ENCODE measurements at places on chromosomes 2 and 18.

GRCh38 chr2:29050591-29050990, 23.7 kb downstream of the PCARE start:
- DNase-seq, result no peak

GRCh38 chr2:10502803-10503107, 54.6 kb upstream of the ODC1 start:
- no peak for DNase-seq

DNA sequence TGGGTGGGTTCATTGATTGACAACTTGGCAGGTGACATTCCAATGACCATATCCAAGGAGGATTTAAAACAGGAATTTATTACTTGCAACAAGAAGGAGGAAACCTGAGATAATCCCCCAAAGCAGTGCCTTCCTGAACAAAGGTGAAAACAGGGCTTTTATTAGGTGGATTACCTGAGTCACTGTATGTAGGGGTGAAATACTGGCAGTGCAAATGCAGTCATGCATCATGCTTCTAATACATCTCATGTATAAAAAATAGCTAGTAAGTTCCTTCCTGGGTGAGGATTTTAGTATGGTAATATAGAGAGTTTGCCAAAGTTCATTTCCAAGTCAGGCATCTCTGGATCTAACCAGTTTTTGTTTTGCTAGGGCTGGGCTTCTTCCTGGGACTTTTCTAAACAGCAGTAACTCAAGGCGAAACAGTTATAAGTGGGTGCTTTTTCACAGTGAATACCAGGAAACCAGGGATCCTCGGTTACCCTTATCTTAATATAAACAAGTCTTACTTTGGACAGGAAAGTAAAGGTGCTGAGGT, 583.4 kb upstream of the LRRTM1 start:
- DNase-seq, result no peak

DNA sequence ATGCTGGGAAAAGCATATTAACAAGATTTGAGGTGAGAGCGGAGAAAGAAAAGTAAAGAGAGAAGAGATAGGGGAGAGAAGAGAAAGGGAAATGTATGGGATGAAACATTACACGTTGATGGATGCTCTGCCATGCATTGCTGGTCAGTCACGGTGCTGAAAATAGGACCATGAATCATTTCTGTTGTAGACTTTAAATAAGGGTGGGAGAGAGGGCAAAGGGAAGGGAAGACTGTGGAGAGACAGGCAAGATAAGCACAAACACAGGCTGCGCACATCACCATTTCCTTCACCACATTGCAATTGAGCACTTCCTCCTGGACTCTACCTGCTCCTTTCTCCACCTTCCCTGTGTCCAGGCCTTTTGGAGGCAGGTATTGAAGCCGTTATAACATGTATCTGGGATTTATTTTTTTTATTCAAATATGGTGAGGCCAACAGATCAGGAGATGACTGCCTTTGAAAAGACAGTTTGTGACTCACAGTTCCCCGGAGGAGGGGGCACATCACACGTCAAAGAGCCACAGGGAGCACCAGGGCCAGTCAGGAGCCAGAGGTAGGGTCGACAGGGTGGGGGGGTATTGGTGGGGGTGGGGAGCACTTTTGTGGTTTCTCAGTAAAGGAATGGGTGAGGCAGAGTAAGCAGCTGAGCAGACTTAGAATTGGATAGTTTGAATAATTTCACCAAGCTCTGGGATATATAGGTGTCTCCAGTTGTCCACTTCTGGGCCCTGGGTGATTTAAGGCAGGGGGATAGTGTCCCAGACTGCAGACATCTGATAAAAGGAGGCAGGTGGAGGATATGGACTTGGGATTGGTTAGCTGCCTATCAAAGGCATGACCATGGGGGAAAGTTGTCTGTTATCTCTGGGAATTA, 372.8 kb upstream of the ST6GAL2 start:
- no peak for DNase-seq

DNA sequence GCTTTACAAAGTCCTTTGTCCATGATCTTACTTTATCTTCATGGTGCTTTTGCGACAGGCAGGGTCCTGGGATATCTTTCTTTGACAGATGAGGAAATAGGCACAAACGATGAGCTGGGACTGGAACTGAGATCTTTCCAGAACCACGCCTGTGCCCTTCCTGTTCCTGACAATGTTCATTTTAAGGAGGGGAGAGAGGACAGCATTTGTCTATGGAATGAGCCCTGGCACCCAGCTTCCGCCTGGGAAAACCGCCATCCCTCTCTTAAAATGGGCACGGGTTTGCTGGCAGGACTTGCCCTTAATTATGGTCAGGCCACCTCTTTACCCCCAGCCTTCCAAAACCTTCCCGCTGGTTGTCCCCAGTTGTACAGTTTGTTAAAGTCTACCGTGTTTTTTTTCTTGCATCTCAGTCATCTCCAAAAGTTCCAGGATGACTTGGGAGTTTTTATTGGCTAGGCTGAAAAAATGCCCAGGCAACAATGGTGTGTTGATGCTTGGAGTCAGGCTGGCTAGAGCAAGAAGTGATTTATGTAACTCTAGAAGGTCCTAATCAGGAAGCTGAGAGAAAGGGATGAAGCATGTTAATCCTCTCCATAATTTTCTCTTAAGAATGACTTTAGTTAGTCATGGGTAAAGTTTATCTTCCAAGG, 264.9 kb upstream of the EPAS1 start:
- peak; percentile 44 for DNase-seq

DNA sequence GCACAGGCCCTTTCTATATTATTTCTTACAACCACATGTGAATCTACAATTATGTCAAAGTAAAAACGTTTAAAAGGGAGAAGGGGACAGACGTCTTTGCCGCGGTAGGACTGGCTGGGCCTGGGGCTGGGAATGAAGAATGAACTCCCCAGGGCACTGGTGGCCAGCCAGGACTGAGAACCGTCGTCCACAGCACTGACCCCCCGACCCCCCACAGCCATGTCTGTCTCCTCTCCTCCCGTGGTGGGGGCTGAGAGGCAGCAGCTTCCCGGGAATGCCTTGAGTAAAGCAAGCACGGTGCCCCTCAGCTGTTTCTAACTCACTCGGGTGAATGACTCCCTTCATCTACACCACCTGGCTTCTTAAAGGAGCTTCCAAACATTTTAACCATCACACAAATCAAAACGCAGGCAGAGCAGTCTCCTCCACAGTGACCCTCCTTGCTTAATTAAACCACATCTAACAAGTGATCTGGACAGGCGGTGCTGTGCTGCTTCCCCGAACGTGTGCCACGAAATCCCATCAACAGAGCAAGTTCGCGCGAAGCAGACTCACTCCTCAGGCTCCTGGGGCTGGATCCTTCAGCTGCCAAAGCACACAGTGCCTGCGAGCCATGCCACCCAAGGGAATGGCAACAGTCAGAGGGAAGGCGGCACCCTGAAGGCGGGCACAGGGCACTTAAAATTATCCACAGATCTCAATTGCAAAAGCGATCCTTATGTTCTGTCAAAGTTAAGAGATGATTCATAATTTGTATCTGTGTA, 217.7 kb downstream of the EIPR1 start:
- no peak for DNase-seq

DNA sequence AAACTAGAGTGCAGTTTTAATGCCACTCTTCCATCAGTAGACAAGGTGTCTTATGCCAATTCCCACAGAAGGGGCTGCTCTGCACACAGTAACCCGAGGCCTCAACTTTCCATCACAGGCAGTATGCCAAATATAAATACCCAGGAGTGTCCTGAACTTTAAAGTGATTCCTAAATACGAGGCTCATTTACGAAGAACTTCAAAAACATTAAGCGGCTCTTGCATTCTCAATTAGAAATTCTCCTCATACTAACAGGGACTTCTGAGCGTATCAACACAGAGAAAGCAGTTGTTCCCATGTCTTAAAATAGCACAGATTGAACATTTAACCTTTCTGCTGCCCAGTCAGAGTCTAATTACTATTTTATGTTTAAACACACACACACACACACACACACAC, 638.6 kb downstream of the ERBB4 start:
- no peak for DNase-seq

DNA sequence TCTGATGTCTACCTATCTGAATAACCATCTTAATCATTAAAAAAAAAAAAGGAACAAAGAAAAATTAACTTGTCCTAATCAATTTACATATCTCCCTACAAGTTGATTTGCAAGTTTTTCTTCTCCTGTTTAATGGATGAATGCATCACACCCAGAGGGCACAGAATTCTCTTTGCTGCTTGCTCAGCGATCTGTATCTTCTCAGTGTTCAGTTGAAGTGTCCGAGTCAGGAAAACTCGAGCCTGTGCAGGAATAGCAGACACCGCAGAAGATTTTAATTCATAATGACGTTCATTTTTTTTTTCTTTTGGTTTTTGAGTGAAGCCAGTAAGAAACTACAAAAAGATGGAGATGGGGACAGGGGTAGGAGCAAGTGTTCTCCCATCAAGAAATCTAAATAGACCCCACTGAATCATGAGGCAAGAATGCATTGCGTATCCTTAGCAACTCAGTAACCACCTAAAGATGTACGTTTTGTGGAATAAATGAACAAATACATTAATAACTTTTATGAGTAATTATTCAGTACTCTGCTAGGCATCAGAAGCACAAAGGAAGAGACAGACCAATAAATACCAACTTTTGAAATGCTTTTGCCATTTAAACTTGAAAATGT, 675.5 kb downstream of the LRP1B start:
- no peak for DNase-seq

DNA sequence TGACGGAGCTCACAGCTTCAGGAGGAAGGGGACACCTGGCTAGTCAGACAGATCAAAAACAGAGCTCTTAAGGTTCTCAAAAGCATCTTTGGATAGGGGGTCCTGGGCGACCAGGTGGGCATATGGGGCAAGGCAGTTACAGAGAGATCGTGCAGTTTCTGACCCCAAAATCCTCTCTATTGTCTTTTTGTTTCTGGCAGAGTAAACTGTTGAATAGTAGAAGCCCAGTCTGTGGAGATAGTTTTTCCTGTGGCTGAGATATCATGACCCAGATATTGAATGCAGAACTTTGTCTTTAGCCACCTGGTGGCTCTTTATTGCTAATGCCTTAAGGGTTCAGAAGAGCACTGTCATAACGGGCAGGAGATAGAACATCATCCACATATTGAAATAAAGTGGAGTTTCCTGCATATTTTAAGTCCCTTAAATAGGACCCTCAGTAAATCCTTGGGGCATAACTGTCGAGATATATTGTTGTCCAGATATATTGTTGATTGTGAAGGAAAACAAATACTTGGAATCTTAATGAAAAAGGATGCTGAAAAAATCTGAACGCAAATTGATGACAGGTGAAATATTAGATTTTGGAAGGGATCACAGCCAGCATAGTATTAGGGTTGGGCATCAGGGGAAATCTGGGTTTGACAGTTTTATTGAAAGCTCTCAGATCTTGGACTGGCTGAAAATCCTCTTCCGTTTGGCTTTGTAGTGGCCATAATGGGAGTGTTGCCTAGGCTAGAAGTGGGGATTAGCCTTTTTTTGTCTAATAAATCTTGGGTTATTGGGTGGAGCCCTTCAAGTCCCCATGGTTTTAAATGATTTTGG, 14.1 kb upstream of the ZDBF2 start:
- DNase-seq, result peak; percentile 58

DNA sequence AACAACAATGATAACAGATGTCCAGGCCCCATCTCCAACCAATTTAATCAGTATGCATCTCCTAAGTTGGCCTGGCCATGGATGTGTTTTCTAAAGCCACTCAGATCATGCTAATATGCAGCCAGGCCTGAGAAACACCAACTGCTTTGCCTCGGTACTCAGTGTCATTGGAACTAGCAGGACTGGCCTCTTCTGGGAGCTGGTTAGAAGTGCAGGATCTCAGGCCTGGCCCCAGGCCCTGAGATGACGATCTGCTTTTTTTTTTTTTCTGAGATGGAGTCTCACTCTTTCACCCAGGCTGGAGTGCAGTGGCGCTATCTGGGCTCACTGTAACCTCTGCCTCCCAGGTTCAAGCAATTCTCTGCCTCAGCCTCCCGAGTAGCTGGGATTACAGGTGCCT, 69.1 kb downstream of the IRS1 start:
- DNase-seq, result peak; percentile 57

GRCh38 chr2:12457831-12458230, 258.9 kb upstream of the TRIB2 start:
- no peak for DNase-seq

GRCh38 chr2:200962811-200963123, 693 bp downstream of the ORC2 start:
- no peak for DNase-seq

- DNase-seq, result no peak
Measured at GRCh38 chr2:69057660-69058059, 44.7 kb downstream of the ANTXR1 start.

GRCh38 chr18:21111346-21112139, at the start of gene ROCK1:
TSS of gene ROCK1 (minus strand) at chr18:21111813. CDS start at chr18:21110910, 903 bp downstream.
- peak; percentile 98 for DNase-seq

DNA sequence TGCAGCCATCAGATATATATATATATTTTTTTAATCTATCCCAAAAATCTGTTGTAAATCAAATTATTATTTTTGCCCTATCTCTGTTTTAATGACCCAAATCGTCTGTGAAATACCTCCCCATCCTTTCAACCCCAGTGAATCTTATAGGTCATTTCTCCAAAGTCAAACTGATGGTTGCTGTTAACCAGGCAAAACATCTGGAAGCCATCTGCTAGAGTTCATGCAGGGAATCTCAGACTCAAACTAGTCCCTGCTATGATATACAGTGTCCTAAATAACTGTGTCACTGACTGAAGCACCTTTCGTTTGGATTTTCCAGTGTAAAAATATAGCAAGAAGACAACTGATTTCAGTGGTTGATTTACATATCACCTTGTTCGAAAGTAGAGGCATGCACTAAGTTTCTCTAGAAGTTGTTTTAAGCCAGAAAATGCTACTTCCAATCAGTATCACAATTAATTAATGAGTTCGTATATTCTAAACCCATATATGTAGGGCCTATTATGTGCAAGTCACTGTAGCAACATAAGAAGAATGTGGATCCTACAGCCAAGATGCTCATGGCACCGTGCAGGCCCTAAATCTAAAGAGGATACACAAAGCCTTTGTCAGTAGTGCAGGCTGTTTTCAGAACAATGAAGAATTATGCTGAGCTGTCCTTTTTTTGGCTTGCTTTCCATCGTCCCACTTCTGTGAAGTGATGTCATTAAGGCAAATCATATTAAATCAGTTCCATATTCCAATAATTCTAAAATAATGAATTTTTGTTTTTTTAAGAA, 566.0 kb downstream of the STK39 start:
- no peak for DNase-seq

- no peak for DNase-seq
Measured at GRCh38 chr2:173410579-173410978, 55.9 kb downstream of the CDCA7 start.

DNA sequence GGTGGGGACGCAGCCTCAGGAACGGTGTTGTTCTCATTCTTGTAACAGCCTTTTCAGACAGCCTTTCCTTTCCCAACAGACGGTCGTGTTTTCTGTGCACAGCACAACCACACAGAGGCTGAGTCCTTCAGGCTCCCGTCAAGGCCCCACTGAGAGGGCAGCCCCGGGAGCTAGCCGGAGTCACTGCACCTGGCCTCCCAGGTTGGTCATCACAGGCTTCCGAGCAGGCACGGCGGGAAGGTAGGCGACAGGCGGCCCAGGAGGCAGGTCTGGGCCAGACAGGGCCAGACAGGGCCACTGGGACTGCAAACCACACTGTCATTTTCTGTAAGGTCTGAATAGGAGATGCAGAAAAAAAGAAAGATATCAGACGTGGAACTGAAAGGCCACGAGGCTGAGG, 570.8 kb downstream of the GALR1 start:
- DNase-seq, result no peak

- no peak for DNase-seq
Measured at GRCh38 chr2:106996171-106996769, 110.3 kb upstream of the ST6GAL2 start.

GRCh38 chr2:42547014-42547413, 21.4 kb upstream of the MTA3 start:
- DNase-seq, result no peak

All from EH (cell line).